Stimulated activated CD4-positive, alpha-beta T cell treated with anti-CD3 and anti-CD28 coated beads, Interleukin-4, amount 100 ng/mL, for 4 hours (primary cell): ENCODE measurements at places on chromosomes 16 and 17.

GRCh38 chr16:83802135-83802534 is 5.6 kb upstream of the HSBP1 start:
- no peak for DNase-seq

GRCh38 chr16:24024971-24025370 is 189.2 kb downstream of the PRKCB start:
- no peak for DNase-seq

GRCh38 chr16:73878611-73879010 is 418.0 kb upstream of the PSMD7 start:
- no peak for DNase-seq

DNA sequence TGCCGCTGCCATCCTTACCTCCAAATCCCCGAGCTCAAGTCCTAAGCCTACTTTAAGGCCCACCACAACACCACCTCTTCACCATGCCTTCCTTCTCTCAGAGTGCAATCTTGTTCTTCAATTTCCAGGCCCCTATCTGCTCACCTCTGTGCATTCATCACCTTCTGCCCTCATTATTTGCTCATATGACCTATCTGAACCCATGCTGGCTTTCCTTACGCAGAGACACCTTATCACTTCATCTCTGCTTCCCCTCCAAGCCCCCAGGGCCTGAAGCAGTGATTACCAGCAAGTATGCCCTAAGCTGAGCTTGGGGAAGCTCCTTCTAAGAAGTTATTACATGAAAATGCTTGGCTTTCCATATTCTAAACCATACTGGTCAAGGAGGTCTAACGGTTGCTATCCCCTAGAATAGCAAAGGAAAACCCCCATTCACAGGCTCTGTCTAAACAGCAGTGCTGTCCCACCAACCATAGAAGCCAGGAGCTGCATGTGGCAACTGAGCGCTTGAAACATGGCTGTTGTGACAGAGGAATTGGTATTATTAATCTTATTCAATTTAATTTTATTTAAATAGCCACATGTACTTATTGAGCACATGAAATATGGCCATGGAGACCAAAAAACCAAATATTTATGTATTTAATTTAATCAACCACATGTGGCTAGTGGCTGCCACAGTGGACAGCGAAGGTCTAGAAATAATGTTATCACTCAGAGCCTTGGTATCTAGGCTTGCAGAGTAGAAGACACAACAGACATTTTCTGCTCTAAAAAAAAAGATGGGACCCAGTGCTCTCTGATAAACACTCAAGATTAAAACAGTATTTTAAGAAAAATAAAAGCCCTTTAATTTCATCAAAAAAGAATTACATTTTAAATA is 13.9 kb downstream of the USP7 start:
- DNase-seq = no peak

DNA sequence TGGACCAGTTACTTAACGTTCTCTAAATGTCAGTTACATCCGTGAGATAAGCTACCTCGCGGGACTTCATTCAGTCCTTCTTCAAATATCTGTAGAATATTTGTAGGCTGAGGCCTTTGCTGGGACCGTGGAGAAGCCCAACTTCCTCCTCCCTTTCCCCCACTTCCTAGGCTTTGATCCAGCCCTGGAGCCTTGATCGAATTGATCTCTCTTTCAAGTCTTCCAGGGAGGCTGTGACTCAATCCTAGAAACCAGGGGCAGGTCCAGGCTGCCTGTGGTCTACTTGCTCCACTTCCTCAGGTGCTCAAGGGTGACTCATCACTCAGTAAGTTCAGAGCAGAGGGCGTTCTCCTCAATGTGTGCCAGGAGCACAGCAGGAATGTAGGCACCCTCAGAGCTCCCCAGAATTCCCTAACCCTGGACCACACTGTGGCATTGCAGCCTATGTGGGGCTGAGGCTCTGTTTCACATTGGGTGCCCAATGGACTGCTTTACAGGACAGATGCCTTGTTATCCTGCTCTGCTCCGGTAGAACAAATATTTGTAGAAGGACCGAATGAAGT is 11.2 kb upstream of the CEP20 start:
- DNase-seq = peak; percentile 3

DNA sequence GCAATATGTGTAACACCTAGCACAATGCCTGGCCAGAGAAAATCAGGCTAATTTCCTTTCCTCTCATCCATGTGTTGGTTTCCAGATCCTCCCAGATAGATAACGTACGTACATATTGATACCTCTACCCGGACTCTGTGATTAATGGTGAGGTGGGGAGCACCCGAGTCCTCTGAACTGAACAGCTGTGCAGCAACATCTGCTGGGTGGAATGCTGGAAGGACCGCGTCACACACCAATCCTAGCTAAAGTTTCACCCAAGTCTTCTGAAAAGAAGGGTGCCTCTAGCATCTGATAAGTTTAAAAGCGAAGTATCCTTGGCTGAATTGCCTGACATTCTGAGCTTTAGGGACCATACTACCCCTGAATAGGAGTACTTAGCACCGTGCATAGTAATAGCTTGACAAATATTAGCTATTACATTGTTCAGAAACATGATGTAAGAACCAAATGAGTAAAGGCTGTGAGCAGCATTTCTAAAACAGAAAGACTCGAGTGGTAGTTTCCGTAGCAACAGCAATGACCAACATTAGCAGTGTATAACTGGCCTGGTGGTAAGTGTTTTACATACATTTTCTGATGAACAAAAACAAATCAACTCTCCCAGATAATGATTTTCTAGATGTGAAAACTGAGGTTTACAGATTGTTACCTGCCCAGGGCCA is 91.4 kb downstream of the SYCE1L start:
- no peak for DNase-seq

DNA sequence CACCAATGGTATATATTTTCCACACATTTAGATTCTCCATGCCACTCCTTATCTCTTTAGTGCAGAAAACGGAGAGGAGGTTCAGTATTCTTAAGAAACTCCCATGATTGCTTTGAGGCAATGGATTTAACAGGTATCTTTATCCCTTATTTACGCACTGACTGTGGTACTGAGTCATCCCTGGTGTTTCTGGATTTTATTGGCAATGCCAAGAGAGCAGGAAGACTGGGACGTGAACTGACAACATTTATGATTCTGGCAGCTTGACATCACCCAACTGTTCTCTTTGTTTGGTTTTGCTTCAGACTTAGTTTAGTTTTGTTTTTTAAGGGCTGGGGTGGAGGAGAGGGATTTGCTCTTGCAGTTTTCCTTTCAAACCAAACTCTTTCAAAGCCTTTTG is 131.4 kb downstream of the WWOX start:
- DNase-seq = no peak

GRCh38 chr16:80466024-80466987 is 74.5 kb upstream of the DYNLRB2 start:
- DNase-seq = peak; percentile 19

DNA sequence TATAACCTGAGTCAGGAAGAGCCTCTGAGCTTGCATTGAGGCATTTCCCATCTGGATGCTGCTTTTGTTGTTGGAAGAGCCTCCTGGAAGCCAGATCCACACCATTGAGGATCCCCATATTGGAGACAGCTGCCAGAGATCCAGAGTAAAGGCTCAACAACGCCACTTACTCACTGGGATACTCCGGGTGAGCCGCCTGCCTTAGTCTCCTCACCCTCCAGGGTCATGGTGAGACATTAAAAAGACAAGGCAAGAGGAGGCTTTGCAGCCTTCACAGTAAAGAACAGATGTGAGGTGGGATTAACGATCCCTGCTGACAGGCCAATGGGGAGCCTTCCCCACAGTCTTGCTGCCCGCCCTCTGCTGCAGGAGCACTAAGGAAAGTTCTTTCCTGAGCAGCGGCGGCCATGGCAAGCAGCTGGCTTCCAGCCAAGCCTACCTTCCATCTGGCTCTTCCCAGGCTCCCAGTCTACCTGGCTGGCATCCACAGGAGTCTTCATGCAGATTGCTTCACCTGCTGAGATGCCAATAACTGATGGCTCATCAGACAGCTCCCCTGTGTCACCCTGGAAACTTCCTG is 198.5 kb downstream of the CYLD start:
- DNase-seq = no peak

GRCh38 chr17:72406498-72406897 is 285.7 kb downstream of the SOX9 start:
- no peak for DNase-seq

- peak; percentile 68 for DNase-seq
Measured at GRCh38 chr17:47946929-47947397, 5.6 kb downstream of the PNPO start.

- no peak for DNase-seq
Measured at GRCh38 chr17:27242951-27243350, 51.0 kb upstream of the WSB1 start.

DNA sequence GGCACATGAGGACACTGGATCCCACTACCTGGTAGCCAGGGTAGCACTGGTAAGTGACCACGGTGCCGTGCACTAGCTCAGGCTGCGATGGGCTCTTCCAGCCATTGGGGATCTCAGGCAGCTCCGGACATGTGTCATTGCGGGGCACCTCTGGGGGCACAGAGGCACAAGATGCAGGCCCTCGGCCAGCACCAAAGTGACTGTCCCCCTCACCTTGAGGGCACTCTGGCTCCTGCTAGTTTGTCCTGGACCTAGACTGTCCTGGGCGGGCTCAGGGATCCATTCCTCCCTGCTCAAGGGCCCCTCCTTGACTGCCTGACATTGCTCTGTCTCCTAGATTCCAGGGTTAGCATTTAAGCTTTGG is 6.7 kb upstream of the PHF12 start:
- no peak for DNase-seq

DNA sequence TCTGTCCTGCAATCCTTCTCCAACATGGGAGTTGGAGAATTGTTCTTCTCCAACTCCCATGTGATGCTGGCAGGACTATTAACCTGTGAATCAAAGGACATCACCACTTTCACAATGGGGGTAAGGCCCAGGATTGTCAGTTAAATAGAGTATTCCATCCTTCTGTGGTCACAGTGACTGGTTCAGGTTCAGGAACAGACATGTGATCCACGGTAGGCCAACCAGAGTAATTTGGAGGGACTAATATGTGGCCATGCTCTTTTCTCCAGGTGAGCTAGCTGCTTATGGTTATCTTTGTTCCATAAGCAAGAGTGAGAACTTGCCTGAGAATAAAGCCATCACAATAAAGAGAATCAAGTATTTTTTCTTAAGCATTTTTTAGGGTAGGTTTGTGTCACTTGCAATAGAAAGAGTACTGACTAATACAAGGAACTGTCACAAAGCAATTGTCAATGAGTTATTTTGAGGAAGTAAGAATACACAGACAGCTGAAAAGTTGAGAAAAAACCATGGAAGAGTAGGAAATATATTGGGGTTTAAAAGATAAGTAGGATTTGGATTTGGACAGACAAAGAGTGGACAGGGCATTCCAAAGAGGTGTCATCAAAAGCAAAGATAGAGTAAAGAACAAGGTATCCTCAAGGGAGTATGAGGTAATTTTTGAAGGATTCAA is 63.4 kb downstream of the BRIP1 start:
- DNase-seq = no peak
